ENCODE measurements at places on chromosomes 13 and 19.
A peak's percentile ranks its signal among the peaks of the same experiment; 100 is the strongest.

DNA sequence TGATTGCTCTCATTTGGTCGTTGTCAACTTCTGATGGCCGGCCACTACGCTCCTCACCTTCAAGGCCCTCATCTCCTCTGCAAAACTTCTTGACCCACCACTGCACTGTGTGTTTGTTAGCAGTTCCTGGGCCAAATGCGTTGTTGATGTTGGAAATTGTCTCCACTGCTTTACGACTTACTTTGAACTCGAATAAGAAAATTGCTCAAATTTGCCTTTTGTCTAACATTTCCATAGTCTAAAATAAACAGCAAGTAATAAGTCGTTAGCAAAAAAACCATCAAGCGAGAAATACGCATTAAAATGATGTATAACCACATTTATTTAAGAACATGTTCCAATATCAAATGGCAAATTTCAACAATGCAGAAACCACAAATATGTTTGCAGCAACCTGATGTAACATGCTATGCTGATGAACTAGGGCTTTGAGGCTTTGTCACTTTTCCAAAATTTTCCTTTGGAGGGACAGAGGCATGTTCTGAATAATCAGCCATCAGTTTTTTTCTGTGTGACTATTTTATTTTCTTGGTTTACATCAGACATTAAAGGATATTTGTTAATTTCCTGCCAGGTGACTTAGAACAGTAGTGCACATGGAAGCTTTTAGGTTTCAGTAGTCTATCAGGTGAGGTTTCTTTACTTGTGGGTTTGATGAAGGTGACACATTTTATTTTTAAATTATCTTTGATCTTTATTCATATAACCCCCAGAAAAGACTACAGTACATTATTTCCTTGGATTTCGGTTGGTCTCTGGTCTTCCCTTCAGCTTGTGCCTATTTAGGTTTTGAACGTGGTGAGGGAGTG is 74.7 kb upstream of the TEX29 start:
- DNase-seq: no peak

DNA sequence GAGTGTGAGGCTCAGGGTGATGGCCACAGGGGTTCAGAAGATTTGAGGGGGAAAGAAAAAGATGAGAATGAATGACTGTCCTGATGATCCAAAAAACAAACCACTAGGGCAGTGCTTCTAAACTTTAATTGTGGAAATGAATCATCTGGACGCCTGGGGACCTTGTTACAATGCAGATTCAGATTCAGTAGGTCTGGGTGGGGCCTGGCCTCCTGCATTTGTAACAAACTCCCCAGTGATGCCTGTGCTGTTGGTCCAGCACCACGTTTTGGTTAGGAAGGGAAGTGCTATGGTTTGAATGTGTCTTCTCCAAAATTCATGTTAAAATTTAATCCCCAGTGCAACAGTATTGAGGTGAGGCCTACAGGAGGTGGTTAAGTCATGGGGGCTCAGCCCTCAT is 49.5 kb upstream of the KPNA3 start:
- no peak for DNase-seq

DNA sequence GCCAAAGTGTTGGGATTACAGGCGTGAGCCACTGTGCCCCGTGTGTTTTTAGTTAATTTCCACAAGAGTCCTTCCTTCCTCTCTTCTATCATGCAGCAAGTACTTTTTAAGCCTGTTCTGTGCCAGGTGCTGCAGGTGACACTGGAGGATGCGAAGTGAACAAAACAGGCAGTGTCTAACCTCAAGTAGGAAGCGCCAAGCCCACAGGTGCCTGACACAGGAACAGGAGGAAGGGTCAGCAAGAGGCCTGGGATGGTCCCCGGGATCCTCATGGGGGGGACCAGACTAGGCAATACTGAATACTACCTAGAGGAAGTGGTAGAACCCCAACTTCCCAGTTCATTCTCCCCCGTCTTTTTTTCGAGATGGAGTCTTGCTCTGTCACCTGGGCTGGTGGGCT is 1.8 kb upstream of the CALR start:
- DNase-seq: no peak

- no peak for DNase-seq
Observed at GRCh38 chr13:33015241-33015668, 968 bp upstream of the KL start.

- DNase-seq: no peak
Observed at GRCh38 chr13:91574766-91575165, 176.3 kb downstream of the GPC5 start.

DNA sequence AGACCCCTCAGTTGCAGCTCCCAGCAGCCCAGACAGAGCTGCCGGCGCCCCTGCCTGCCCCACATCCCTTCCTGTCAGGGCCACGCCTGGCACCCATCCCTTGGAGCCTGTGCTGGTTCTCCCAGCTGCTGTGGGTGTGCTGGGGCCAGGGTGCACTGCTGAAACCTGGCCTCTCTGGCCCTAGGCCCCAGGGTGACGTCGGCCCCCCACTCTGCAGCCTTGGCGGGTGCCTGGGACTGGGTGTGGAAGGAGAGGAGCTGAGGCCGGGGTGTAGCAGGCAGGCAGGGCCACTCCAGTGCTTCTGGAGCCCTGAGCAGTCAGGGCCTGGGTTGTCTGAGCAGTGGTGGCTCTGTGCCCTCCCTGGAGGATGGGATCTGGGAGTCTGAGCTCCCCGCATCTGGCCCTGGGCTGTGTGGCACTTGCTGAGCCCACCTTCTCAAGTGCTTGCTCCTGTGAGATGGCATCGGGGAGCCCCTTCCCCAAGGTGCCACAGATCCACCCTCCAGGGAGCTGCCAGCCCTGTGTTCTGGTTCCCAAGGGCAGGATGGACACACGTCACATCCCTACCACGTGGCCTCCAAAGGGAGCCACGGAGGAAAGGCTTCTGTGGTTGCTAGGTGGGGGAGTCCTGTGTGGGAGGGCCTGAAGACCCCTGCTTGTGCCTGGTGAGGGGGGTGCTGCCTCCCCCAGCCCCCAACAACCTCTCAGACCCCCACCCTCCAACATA is 5.2 kb downstream of the PLEKHJ1 start:
- no peak for DNase-seq

GRCh38 chr13:106033659-106034058 is 501.8 kb downstream of the EFNB2 start:
- DNase-seq: no peak

DNA sequence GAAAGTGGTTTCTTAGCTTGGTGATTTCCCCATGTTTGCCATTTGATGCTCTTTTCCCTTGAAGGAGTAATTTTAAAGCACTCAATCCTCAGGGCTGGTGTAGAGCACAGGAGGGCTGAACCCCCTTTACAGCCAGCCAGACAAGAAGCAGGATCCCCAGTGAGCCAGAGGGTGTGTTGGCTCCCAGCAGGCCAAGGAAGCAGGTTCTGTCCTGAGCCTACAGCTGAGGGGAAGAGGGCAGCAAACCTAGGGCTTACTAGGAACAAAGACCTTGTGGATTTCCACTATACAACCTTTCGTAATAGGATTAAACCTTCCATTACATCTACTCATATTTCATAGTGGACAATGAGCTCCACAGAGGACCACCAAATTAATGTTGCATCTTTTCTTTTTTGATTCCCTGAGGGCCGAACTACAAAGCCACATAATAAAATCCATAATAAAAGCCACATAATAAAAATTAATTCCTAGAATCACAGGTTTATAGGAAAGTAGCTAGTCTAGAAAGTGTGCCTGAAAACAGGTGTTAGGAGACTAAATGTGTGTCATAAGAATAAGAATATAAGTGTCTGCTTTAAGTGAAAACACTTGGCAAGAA is 300.2 kb downstream of the DCLK1 start:
- DNase-seq: no peak

DNA sequence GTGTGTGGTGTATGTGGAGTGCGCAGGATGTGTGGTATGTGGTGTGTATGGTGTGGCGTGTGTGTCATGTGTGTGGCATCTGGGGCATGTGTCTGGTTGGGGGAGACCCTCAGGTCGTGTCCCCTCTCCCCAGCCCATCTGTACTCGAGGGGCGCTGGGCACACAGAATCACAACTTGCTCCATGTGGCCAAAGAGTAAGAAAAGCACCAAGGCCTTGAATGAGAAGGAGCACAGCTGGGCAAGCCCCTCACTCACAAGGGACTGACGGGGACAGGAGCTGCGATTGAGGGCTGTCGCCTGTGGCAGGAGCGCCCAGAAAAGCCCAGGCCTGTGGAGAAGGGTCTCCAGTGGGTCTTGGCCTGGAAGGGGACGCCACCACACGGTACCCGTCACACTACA is 62.8 kb downstream of the PEPD start:
- DNase-seq: no peak

- no peak for DNase-seq
Observed at GRCh38 chr19:40320558-40320935, 27.6 kb downstream of the C19orf47 start.

GRCh38 chr19:3193256-3194105 is 7.8 kb downstream of the NCLN start:
- no peak for DNase-seq

DNA sequence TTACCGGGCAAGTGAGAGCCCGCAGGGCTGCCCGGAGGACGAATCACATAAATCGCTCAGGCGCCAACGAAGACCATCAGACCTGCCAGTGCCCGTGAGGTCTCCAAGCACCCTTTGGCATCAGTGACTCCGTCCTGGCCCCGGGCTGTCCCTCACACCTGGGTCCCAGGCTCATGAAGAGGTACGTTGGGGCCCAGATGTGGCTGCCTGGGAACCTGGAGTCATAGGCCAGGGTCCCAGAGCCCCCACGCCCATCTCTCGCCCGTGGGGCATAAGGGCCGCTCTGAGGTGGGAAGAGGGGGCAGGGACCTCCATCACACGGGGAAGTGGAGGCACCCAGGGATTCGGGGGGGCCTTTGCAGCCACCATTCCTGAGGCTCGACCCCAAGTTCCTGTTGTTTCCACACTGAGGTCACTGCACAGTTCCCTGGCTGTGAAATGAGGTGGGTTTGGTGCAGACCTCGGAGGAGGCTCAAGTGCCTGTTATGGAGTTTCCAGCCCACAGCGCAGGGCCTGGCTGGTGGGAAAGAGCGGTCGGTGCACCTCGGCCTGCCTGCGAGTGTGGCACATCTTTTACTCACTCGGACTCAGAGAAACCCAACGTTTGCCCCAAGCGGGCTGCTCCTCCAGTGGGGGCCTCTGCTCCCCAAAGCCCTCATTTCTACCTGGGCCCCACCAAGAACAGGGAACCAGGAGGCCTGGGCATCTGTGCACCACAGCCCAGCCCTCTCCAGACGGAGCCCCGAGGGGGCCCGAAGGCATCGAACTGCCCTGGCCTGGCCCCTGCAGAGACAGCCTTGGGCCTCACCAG is 35.9 kb upstream of the C13orf46 start:
- DNase-seq: no peak

- no peak for DNase-seq
Observed at GRCh38 chr13:20369886-20370361, 137.8 kb upstream of the GJB6 start.

DNA sequence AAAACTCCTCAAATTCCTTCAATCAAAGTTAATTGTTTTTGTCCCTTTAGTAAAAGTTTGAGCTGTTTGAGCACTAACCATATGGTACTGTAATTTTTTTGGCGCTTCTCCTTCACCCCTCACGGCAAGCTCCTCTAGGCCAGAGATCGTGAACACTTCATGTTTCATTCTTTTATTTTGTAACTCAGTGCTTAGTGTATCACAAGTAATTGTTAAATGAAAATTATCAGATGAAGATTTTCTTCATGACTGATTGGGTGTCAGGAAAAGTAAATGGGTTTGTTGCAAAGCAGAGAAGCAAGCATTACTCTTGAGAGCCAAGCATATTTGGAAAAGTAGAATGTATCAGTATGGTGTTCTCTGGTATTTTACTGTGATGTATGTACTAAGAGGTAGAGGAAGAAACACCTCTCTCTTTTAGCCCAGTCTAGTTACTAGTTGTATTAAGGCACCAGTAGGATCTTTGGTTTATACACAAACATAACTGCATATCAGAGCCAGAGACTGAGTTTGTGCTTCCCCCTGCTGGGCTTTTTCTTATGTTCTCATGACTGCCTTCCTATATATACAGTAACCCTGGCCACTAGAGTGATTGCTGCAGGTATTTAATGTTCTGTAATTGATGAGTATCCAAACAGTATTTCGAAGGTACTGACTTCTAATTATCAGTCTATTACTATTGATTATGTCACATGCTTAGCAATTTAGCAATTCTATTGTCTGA is 202.3 kb upstream of the KLHL1 start:
- no peak for DNase-seq

- DNase-seq: peak; percentile 59
Observed at GRCh38 chr19:1252221-1252820, 3.9 kb downstream of the MIDN start.

GRCh38 chr13:33319859-33320258 is 34.3 kb upstream of the STARD13 start:
- no peak for DNase-seq

GRCh38 chr19:24081056-24081455 is 5.9 kb upstream of the ZNF254 start:
- DNase-seq: no peak

- no peak for DNase-seq
Observed at GRCh38 chr13:59745392-59745788, 418.3 kb downstream of the DIAPH3 start.

Measured in activated naive CD4-positive, alpha-beta T cell treated with Interleukin-2 at 50 U/mL for 16 hours (primary cell).